Left forelimb (tissue), 1 donor: ENCODE measurements at places on chromosomes 6 and 20.

DNA sequence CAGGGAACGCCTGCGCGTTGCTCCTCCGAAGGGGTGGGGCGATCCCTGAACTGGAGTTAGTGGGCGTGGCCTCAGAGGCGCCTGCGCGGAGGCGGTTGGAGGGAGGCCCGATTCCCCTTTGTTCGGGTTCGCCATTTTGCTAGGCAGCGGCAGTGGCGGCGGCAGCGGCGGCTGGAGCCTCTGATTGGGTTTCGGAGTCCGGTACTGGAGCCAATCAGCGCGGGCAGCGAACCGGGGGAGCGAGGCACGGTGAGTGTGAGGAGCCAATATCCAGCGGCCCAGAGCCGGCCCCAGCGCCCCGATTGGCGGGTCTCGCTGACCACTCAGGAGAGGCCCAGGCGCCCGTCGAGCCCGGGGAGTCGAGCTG lies at the start of gene NFYA:
Gene NFYA (plus strand): TSS at position 139 of the 367 bp plus-strand sequence. CDS start 6,116 bp downstream, outside the sequence.
- no peak for DNase-seq

DNA sequence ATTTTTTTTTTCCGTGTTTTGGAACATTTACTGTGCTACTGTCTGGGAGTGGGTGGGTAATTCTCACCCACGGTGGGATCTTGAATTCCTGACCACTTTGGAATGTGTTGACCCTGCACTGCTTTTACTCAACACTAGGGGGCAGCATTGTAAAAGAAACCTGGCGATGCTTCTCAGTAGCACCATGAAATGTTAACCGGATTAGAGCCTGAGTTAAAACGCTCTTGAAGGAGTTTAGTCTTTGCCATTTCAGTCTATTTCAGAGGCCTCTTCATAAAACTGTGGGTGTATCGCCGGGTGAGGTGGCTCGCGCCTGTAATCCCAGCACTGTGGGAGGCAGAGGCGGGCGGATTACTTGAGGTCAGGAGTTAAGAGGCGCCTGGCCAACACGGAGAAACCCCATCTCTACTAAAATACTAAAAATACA lies 114.4 kb upstream of the PRND start:
- DNase-seq = no peak

DNA sequence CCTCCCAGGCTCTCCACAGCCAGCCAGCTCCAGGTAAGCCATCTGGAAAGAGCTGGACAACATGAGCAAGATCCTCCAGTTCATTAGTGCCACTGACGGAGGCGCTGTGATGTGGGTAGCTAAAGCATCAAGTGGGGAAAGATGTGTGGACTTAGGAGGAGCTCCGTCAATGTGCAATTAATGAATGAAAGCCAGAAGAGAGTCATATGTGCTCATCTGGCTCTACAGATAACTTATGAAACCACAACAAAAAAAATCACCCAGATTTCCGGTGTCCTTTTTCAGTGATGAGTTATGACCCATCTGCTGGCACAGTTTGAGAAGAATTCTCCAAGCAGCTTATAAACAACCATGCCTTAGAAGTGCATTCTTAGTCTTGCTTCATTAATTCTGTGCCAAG lies 311.7 kb upstream of the PLCB4 start:
- no peak for DNase-seq

GRCh38 chr20:47654370-47654769 lies 130.9 kb downstream of the SULF2 start:
- no peak for DNase-seq

GRCh38 chr20:1577906-1578305 lies 20.4 kb upstream of the SIRPD start:
- DNase-seq = no peak
